ENCODE measurements at places on chromosomes 13 and 19.

DNA sequence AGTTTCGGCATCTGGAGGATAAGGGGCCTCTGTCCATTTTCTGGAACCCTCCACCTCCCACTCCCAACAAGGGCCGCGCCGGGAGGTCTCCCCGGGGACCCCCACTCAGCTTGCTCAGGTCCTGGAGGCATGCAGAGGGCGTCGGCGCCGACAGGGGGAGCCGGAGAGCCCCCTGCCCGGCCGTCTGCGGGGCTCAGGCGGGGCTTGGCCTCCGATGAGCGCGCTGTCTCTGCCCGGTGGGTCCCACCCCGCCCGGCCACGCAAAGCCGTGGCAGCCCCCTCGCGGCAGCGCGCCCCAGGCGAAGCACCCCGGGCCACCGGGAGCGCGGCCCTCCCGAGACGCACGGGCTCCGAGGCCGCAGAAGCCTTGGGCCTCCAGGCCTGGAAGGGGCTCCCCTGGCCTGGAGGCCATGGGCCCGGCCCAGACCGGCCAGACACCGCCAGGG lies 149.7 kb upstream of the ZNF536 start:
- no peak for DNase-seq

- DNase-seq = no peak
Observed at GRCh38 chr13:100537486-100537885, 51.1 kb downstream of the GGACT start.

GRCh38 chr13:77375560-77376108 lies 48.7 kb upstream of the MYCBP2 start:
- DNase-seq = no peak

DNA sequence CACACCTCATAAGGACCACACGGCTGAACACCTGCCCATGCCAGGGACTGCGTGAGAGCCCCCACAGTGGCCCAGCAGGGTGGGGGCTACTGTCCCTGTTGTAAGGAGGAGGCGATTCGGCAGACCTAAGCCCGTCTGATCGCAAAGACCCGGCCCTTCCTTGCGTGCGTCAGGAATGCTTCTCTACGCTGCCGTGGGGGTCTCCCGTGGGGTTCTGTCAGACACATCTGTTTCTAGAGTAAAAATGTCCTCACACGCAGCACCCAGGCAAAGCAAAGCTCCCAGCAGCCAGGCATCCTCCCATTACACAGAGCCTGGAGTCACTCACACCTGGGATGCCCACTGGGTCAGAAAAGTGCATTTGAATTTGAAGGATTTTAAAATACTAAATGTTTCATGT lies 147.7 kb upstream of the SOX1 start:
- no peak for DNase-seq

DNA sequence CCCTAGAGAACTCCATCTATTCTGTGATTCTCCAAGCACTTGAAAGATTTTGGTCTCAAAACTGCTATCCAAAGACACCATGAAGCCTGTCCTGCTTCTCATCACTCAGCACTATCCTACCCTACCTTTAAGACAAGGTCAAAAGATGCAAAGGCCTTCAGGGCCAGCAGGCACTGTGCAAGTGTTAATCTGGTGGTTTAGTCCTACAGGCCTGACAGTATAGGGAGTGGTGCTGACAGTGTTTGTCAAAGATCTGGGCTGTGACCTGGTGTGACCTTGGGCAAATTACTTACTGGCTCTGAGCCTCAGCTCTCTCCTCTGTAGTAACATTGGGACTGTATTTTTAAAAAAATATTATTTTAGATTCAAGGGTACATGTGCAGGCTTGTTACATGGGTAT lies 28.0 kb downstream of the SIAH3 start:
- DNase-seq = no peak

GRCh38 chr13:34620074-34620850 lies 321.8 kb upstream of the NBEA start:
- no peak for DNase-seq

GRCh38 chr19:48490981-48491792 lies 20.4 kb downstream of the LMTK3 start:
- DNase-seq = peak; percentile 51

DNA sequence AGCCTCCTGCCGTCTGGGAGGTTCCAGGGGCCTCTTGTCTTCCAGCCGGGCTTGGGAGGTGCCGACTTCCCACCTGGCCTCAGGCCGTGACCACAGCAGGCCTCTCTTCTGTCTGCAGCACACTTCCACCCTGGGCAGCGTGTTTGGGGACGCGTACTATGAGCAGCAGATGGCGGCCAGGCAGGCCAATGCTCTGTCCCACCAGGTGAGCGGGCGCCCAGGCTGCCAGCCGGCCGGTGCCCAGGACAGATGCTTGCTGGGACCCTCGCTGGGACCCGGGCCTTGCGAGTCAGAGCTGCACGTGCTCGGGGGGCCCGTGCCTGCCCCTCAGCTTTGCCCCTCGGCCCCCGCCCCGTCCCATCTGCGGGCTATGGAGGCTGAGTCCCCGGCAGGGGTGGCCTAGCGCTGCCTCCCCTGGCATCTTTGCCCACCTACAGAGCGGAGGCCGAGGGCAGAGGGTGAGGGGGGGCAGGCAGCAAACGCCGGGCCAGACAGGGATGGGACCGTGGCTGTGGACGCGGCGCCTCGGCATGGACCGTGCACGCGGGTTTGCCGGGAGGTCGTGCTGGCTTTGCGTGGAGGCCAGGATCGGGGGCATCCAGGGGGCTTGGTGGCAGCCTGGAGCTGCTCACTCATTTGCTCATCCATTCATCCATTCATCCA lies 16.2 kb downstream of the COMP start:
- DNase-seq = no peak

DNA sequence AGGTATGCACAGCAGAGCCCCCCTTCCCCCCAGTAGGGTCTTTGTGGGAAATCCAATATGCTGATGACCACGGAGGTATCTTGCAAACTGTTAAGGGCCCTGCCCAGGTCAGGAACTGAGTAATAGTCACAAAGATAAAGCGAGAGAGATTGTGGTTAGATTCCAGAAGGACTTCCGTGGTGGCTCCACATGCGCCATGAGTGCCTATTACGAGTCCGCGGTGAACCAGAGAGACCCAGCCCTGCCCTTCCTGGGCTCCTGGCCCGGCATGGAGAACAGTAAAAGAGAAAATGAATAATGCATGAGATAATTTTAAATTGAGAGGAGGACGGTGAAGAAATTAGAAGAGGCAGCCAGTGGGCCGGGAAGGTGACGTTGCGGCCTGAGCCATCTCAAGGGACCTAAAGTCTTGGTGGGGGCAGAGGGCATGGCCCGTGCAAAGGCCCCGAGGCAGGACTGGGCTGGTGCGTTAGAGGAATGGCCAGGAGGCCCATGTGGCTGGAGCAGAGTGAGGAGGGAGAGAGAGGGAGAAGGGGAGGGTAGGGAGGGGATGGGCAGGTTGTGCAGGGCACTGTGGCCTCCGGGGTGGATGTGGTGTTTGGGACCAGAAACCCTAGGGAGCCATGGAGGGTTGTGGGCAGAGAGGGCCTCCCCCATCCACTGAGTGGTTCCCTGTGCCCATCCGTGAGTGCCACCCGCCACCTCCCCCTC lies 46.6 kb upstream of the NFIC start:
- DNase-seq = no peak

DNA sequence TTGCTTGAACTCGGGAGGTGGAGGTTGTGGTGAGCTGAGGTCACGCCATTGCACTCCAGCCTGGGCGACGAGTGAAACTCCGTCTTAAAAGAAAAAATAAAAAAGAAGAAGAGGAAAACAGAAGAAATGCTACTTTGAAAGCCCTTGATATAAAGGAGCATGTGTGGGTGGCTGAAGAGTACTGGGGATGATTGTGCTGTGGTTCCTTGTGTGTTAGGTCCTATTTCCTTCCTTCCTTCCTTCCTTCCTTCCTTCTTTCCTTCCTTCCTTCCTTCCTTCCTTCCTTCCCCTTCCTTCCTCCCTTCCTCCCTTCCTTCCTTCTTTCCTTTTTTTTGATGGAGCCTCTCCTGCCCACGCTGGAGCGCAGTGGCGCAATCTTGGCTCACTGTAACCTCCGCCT lies 14.3 kb downstream of the WDR88 start:
- no peak for DNase-seq

- no peak for DNase-seq
Observed at GRCh38 chr19:16366433-16367260, 42.0 kb downstream of the KLF2 start.

DNA sequence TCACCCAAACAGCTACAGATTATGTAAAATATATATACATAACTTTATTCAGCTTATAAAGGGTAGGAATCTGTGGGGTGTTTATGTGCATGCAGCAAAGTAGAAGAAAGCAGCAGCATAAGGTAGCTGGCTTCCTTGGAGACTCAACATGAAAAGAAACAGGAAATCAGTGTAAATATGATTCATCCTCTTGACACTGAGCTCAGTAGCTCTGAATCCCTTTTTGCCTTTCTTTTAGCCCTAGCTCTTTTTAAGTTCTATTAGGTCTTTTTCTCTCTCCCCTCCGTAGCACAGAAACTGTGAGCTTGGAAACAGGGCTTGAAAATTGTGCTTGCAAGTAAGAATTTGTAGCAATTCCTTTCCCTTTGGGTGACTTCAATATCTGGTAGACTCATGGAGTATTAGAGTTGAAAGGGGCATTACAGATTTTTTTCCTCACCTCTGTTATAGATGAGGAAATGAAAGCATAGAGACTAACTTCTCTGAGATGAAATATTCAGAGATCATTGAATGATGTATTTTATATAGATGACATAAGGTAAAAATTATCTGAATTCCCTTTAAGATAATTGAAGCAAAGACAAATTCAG lies 314.4 kb downstream of the PCDH9 start:
- DNase-seq = no peak

- no peak for DNase-seq
Observed at GRCh38 chr19:42426643-42427042, 545 bp downstream of the LIPE start.

DNA sequence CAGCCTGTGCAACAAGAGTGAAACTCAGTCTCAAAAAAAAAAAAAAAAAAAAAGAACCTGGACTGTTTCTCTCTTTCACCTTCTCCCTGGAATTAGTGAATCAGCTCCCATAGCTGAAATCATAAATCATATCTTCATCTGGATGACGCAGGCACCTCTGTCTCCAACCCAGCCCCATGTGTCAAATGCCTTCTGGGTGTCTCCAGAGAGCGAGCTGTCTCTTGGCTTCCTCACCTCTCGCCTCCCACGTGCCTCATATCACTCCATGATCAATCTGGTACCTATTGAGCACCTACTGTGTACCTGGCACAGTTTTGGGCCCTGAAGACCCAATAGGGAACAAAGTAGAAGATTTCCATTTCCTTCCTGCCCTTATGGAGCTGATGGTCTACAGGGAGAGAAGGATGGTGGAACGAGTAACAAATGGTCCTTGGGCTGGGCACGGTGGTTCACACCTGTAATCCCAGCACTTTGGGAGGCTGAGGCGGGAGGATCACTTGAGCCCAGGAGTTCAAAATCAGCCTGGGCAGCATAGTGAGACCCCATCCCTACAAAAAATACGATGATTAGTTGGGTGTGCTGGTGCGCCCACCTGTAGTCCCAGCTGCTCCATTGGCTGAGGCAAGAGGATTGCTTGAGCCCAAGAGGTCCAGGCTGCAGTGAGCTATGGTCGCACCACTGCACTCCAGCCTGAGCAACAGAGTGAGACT lies 2.5 kb downstream of the HSD11B1L start:
- no peak for DNase-seq

GRCh38 chr13:51175639-51176038 lies 46.6 kb upstream of the FAM124A start:
- DNase-seq = no peak

DNA sequence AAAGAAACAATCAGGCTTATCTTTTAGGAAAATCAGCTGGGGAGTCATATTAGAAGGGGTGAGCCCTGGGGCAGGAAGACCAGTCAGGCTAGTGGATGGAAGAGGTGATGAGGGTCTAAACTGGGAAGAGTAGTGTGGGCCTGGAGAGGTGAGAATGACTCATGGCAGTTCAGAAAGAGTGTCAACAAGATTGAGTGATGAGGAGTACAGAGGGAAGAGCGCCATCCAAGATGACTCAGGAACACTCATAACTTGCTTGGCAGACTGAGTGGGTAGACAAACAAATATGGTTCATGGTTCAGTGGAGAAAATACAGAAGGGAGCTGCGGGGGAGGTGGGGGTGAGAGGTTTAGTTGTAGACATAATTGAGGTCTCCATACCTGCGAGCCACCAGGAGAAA lies 17.3 kb upstream of the CLDN10 start:
- DNase-seq = no peak

DNA sequence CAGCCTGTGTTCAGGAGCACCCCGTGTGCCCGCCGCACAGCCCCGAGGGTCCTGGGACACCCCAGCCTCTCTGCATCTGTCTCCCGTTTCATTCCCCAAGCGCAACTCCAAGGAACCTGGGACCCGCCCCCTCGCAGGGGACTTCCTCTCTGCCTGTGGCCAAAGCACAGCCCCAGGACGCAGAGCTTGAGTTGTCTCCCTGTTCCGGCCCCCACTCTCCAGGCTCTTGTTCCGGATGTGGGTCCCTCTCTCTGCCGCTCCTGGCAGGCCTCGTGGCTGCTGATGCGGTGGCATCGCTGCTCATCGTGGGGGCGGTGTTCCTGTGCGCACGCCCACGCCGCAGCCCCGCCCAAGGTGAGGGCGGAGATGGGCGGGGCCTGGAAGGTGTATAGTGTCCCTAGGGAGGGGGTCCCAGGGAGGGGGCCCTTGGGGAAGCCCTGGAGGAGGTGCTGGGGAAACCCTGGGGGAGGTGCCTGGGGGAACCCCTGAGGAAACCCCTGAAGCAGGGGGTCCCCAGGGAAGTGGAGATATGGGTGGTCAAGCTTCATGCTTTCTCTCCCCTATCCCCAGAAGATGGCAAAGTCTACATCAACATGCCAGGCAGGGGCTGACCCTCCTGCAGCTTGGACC lies 1.3 kb downstream of the HCST start:
- DNase-seq = peak; percentile 84

GRCh38 chr13:83878691-83879430 lies 3.4 kb downstream of the SLITRK1 start:
- DNase-seq = no peak

GRCh38 chr19:34232566-34233481 lies 21.5 kb upstream of the GARRE1 start:
- DNase-seq = no peak

DNA sequence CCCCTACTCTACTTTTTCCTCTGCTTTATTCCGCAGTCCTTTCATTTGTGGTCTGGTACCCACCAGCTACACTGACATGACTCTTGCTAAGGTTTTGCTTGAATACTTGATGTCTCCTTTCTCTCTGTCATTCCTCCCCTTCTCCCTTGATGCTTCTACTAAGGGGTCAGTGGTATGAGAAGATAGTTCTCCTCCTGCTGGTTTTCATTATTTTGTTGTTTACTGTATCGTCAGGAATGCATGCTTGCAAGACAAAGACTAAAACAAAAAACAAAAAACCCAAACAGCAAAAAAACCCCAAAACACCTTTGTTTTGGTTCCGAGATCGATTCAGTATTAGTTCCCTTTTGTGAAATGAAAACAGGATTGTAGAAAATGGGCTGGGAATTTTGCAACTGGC lies 59.5 kb downstream of the PCCA start:
- no peak for DNase-seq

All from stimulated activated CD4-positive, alpha-beta T cell treated with anti-CD3 and anti-CD28 coated beads, Interleukin-12 subunit alpha, Interleukin-12 subunit beta, amount 100 ng/mL, for 4 hours (primary cell).